ENCODE measurements at places on chromosomes 1 and 21.

DNA sequence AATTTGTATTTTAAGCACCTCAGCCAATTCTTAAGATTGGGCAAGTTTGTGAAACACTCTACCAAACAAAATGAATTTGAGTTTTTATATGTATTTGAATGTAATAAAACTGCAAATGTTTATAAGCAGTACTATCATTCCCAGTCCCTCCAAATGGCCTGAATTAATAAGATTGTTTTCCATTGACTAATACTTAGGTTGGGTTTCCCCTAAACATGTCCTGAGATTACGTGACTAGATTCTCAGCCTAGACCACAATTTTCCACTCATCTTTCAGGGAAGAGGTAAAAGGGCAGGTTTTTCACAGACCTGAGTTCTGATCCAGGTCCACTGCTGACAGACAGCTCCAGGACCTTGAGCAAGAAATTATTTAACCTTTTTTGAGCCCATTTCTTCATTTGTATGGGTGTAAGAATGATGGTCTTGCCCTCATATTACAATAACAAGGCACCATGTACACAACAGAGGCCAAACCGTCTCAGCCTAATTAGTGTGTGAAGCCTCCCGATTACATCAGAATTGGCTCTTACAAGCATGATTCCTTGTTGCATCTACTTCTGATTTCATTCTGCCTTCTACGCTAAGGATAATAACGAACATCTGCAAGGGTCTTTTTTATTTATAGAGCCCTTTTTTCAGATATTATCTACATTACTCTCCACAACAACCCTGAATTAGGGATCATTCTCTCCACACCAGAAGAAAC is 51.2 kb downstream of the BEND5 start:
- DNase-seq = no peak

GRCh38 chr1:41689558-41689981 is 205.1 kb upstream of the EDN2 start:
- no peak for DNase-seq

GRCh38 chr1:13801655-13802486 is 101.9 kb downstream of the PRDM2 start:
- no peak for DNase-seq

GRCh38 chr1:45458894-45459293 is 32.1 kb downstream of the TESK2 start:
- no peak for DNase-seq

Data from activated CD4-positive, alpha-beta T cell treated with anti-CD3 and anti-CD28 coated beads for 4 hours (primary cell).